ENCODE measurements at places on chromosomes 4 and X.

DNA sequence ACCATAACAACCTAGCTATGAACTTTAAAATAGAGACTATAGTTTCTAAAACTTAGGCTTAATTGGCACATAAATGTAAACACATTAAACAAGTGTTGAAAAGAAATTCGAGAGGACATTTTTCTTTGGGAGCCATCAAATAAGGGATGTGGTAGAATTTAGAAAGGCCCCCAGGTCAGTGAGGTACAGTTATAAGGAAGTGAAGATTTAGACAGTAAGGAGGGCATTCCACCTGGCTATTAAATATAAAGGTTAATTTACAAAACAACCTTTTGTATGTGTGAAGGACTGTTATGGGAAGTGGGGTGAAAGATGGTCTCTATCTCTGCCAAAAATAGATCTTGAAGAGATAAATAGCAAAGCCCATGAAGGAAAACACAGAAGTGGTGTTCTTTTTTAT lies 83.9 kb downstream of the AFF1 start:
- no peak for DNase-seq

GRCh38 chr4:28009541-28009940 lies 1148.9 kb downstream of the STIM2 start:
- DNase-seq: no peak

- no peak for DNase-seq
Observed at GRCh38 chr4:78297116-78297800, 240.1 kb downstream of the FRAS1 start.

DNA sequence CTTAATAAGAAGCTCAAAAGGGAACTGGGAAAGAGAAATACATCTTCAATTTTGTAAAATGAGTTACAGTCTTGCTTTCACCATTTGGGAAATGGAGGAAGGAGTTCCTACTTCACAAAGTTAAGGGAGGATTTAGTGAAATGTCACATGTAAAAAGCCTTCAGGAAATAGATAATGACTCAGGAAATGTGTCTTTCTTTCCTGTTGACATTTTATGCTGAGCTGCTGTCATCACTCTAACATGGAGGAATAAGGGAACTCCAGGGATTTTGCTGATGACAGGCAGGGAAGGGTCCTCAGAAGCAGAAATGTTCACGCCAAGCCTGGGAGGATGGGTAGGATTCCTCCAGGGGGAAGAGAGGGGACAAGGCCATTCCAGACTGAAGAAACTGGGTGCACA lies 251.1 kb downstream of the USP46 start:
- no peak for DNase-seq

DNA sequence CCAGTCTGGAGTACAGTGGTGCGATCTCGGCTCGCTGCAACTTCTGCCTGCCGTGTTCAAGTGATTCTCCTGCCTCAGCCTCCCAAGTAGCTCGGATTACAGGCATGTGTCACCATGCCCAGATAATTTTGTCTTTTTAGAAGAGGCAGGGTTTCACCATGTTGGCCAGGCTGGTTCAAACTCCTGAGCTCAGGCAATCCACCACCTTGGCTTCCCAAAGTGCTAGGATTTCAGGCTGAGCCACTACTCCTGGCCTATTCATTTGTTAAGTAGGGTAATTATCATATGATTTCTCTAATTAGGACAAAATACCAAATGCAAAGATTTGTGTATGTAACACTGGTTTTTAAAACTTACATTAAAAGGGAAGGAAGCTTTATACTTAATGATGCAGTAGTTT lies 137.8 kb downstream of the GPM6A start:
- DNase-seq: no peak

- no peak for DNase-seq
Observed at GRCh38 chr4:27152703-27153102, 292.1 kb downstream of the STIM2 start.

DNA sequence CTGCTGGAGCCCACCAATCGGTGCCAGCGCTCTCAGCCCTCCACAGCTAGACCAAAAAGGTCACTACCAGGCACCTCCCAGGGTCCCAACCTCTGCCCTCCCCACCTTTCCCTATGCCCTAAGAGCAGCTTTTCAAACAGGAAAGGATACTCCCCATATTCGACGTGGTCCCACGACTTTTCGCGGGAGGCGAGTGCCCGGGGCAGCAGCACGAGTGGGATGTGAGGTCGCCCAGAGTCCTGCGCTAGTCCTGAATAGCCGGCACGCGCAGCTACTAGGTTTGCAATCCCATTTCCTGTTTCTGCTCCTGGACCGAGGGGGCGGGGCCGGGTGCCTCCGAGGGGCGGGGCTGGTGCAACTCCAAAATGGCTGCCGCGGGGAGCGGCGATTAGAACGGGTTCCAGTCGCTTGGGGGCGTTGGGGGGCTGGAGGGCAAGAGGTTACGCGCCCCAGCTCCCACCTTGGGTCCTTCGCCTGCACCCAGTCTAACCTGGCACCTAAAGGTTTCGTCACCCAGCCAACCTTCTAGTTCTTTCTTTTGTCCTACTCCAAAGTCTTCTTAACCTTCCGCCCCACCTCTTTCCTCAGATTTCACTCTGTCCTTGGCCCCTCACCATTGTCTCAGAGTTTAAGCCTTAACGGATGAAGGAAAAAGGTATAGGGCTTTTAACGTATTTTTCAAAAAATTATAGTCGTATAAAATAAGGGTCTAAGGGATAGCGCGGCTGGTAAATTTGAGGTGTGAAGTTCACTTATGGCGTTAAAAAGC lies 85.0 kb upstream of the TENT5D start:
- DNase-seq: peak; percentile 12

- DNase-seq: no peak
Observed at GRCh38 chr4:96264941-96265463, 425.1 kb downstream of the PDHA2 start.

DNA sequence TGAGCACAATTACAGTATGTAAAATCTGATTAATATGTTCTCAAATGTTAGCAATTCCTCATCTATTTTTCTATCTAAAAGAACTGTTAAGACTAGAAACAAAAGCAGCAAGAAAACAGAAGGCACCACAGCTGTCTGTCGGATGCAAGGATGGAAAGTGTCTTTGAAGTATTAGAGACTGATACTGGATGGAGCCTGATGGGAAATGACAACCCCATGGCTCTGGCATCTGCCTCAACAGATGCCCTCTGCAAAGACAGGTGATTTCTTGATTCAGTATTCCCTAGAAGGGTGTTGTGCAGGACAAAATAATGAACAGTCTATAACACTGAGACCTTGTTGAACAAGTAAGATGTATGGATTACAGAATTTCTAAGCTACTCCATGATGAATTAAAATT lies 19.7 kb downstream of the LRCH2 start:
- no peak for DNase-seq

DNA sequence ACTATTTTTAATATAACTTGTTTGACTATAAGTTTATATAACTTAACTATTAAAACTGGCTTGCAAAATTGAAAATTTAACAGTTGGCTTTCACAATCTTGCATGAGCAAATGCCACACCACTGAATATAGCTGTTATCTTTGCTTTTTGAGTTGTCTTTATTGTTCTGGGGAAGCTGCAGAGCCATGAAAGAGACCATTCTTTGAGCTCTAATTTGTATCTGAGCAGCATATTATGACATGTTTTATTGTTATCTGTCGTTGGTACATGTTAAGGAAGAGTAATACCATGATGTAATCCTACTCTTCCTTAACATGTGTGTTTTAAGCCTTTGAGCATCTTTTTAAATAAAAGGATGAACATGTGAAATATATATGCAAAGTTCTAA lies 97.1 kb upstream of the ANK2 start:
- DNase-seq: no peak

DNA sequence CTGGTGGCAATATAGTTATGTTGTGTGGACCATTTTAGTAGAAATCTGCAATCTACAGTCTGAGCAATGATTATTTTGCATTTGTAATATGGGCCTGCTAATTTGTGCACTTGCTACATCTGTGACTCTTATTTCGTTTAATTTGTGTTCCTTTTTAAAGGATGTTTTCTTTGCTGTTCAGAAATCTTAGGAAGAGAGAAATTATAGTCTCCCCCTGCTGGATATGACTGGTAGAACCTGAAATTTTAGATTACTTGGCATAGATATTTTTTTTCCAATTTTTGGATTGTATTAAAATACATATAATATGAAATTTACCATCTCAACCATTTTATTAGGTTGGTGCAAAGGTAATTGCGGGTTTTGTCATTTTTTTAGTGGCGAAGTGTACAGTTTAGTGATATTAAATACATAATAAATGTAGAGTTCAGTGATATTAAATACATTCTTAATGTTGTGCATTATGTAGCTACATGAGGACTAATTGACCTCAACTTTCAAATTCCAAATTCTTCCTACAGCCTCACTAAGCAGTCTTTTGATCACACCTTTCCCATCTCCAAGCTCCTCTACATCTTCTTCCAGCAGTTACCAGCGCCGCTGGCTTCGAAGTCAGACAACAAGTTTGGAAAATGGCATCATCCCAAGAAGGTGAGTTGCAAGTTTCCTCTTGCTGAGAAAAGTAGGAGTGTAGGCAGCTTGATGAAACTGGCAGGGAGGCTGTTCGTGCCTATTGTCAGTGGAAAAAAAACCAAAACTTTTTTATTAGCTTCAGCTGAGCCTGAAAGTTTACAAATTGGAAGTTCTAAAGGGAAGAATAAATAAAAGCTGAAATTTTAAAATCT lies 82.2 kb downstream of the FNIP2 start:
- peak; percentile 52 for DNase-seq

DNA sequence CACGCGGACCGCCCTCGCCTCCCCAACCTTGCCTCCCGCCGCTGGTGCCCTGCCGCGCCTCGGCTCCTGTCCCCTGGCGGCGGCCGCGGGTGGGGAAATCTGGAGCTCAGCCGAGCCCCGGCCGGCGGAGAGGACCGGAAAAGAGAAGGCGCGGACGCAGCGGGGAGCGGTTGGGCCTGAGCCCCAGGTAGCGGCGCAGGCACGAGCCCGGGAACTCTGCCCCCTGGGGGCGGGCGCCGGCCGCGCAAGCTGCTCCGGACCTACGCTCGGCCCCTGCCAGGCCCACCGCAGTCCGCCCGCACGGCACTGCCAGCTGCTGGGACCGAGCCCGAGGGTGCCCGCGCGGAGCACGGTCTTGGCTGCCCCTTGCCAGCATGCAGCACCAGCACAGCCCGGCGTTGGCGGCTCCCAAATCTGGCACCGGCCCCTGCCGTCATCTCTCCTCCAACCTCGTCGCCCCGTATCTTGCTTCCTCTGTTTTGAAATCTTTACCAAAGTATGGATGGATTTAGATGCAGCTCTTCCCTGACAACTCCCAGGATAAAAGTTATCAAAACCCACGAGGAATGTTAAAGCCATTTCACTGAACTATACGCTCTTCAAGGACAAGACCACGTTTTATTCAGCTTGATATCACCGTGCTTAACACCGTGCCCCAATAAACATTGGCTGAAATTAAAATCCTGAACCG lies at the start of gene PRSS12:
Gene PRSS12 (minus strand): TSS at position 161 of the 691 bp plus-strand sequence. CDS start 283 bp downstream, outside the sequence.
- DNase-seq: peak; percentile 34

- no peak for DNase-seq
Observed at GRCh38 chrX:135581496-135581895, 61.0 kb downstream of the INTS6L start.

DNA sequence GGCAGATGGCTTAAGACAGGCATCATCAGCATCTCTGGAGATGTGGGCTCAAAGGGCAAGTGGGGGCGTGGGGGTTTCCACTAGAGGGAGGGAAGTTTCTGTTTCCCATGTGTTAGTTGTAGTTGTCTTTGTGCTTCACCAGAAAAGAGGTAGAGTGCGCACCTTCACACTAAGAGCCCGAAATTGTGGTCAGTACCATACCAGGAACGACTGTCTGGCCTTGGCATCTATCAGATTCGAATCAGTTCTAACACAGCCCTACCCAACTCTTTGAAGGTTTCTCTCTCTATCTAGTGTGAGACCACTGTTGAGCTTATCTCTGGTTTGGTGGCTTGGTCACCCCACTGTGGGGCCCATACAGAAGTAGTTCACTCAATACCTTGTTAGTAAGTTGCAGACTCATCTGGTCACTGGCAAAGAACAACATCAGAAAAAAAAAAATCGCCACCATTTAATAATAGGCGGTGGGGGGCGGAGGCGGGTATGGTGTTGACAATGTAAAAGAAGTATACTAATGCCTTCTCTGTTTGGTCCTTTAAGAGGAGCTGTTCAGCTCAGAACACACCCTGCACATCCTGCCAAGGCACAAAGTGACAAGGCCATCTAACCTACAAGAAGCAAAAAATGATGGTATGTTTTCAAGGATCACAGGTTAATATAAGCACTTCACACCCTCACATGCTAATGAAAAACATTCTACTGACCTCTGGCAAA lies 71.1 kb downstream of the NYX start:
- no peak for DNase-seq

GRCh38 chrX:104749951-104750610 lies 184.1 kb downstream of the IL1RAPL2 start:
- no peak for DNase-seq

DNA sequence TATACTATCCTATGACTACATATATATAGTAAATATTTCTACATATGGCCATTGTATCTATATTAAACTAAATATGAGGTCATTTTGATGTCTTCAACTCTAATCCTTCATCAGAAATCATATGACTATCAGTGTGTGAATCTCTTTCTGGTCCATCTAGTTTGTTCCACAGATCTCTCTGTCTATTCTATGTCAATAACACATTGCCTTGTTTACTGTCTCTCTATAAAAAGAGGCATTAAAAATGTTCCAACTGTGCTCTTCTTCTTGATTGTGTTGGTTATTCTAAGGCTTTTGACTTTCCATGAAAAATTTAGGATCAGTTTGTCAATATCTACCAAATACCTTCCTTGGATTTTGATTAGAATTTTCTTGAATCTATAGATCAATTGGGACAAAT lies 338.3 kb upstream of the FSTL5 start:
- no peak for DNase-seq

DNA sequence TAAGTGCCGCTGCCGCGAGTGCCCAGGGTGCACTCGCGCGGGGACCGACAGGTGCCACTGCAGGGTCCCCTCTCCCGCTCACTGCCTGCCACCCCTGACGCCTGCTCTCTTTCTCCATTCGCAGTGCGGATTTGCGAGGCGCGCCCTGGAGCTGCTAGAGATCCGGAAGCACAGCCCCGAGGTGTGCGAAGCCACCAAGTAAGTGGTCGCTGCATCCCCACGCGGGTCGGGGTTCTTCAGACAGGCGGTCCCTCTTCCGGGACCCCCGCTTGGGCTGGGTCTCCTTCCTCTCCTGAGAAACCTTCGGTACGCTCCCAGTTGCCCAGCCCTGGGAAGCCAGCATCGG lies 547 bp downstream of the GUCY1A1 start:
- DNase-seq: no peak

DNA sequence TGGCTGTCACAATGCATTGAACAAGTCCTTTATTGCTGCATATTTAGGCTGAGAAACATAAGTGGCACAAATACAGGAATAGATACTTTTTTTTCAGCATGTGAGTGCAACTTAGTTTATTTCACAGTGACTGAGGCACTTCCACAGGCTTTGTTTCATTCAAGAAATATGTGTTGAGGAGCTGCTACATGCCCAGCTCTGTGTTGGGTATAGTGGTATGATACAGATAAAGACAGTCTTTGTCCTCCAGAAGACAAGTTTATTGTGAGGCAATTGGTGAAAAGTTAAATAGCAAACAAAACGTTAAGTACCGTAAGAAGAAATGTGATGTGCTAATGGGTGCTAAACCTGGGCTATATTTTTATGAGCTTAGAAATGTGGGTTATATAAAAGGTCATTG lies 186.4 kb downstream of the SPRY1 start:
- DNase-seq: no peak
